ENCODE measurements at places on chromosomes 5 and 9. TPM values are rescaled to one million over a fixed set of nuclear protein-coding genes. Genes with fewer than 3 reads are reported as not detected.

DNA sequence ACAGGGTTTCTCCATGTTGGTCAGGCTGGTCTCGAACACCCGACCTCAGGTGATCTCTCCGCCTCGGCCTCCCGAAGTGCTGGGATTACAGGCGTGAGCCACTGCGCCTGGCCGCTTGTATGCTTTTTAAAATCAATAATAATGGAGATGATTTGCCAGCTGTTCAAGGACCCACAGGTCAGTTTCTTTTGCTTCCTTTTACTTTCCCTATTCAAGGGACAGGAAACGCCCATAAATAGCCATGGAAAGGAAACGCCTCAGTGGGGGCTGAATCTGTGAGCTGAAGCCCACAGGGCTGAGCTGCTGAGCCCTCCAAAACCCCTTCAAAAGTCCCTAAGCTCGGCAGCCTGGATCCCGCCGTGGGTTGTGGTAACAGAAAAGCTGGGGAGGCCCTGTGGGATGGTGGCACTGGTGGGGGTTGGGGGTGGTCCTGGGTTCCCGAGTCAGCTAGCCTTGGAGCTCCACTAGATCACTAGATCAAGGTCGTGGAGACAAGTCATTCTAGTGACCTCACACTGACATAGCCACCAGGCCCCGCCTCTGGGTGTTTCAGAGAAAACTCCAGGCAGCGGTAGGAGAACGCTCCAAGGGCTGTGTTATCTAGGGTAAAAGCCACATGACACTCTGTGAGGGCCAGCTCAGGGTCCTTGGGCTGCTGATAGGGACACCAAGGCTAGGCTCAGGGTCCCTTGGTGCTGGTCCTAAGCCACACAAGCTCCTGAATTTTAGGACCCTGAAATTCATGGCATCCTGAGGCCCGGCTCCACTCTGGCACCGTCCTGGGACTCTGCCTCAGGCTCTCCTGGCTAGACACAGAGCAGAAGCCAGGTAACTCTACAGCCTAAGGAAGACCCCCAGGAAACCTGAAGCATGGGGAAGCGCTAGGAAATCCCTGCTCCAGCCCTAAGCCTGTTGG, 18.0 kb upstream of the DUSP1 start:
- peak; percentile 72 for ATAC-seq

DNA sequence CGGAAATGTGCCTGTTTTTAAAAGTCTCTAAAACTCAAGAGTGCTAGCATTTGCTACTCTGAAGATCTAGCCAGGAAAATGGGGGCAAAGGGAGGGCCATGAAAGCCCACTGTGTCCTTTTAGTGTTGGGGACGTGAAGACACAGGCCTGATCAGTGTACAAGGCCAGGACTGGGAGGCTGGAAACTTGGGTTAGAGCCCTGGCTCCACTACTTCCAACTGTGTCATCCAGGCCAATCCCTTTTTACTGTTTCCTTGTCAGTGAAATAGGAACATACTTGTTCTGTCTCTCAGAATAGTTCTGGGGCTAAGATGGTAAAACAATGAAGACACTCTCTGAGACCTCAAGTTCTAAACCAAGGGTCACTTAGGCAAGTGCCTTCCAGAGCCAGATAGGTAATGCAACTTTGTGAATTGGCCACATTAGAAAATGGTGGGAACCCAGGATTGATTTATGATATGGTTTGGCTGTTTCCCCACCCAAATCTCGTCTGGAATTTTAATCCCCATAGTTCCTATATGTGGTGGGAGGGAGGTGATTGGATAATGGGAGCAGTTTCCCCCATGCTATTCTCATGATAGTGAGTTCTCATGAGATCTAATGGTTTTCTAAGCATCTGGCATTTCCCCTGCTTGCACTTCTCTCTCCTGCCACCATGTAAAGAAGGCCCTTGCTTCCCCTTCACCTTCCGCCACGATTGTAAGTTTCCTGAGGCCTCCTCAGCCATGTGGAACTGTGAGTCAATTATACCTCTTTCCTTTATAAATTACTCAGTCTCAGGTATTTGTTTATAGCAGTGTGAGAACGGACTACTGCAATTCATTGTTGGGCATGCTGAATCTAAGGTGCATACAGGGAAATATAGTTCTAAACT, 30.4 kb upstream of the B4GALT1 start:
- ATAC-seq = peak; percentile 81

- peak; percentile 8 for ATAC-seq
Observed at GRCh38 chr9:125747053-125747764, at the start of gene PBX3. Gene PBX3 (plus strand): TSS chr9:125747373.

DNA sequence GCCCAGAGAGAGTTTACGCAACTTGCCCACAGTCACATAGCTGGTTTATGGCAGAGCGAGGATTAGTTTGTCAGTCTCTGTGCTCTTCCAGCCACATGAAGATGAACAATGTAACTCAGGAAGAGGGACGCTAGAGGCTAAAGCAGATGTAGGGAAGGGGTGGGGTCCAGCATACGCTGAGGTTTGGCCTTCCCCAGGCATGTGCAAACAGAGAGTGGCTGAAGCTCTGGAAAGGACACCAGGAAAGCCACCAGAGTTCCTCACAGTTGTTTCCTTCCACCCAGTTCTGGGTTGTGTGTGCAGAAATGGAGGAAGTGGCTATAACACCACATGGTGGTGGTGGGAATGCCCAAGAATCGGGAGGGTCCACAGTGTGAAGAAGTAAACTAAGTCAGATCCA, 60.0 kb downstream of the SNX18 start:
- ATAC-seq = no peak

HSPA5 gene
- total RNA-seq = 85.4 TPM

C6 gene
- 9.2 TPM for total RNA-seq

CER1 gene
- not detected for total RNA-seq

RBM27 gene
- 29.6 TPM for total RNA-seq

TAF11L5 gene
- total RNA-seq = not detected

DOK3 gene
- 6.1 TPM for total RNA-seq

Data from gastroesophageal sphincter (tissue), 4 donors.